Cardiac muscle cell (in vitro differentiated cells and primary cell): ENCODE measurements at places on chromosomes 16 and 17. TPM values are rescaled to one million over a fixed set of nuclear protein-coding genes. Genes with fewer than 3 reads are reported as not detected.

KRT39 gene
- polyA plus RNA-seq, result not detected in 2 replicates

MT3 gene
- polyA plus RNA-seq, result 1.0 TPM in 1 of 2 replicates, not detected in the other

CCL3 gene
- polyA plus RNA-seq, result not detected in 2 replicates

TMEM114 gene
- polyA plus RNA-seq, result not detected in 2 replicates

CPHXL2 gene
- polyA plus RNA-seq, result 0.70 TPM in 1 of 2 replicates, not detected in the other

GAS2L2 gene
- polyA plus RNA-seq, result 0.11 TPM in 1 of 2 replicates, not detected in the other

OR2C1 gene
- 1.0 and 1.4 TPM in 2 replicates for polyA plus RNA-seq

NPIPA3 gene
- polyA plus RNA-seq, result not detected in 2 replicates

MRPL28 gene
- 234 and 290 TPM in 2 replicates for polyA plus RNA-seq

CTNS gene
- polyA plus RNA-seq, result 13.5 and 17.8 TPM in 2 replicates

SLC9A5 gene
- 4.5 and 8.4 TPM in 2 replicates for polyA plus RNA-seq

LYRM1 gene
- 37.3 and 41.6 TPM in 2 replicates for polyA plus RNA-seq

MPV17L gene
- 1.0 and 1.8 TPM in 2 replicates for polyA plus RNA-seq

C16orf46 gene
- polyA plus RNA-seq, result 0.60 and 1.7 TPM in 2 replicates

PTX4 gene
- polyA plus RNA-seq, result not detected in 2 replicates

ENPP7 gene
- polyA plus RNA-seq, result not detected in 2 replicates

ESRP2 gene
- polyA plus RNA-seq, result 1.8 and 3.1 TPM in 2 replicates

GLOD4 gene
- polyA plus RNA-seq, result 76.8 and 83.7 TPM in 2 replicates

RNF157 gene
- polyA plus RNA-seq, result 11.0 and 15.2 TPM in 2 replicates
